ENCODE measurements at places on chromosomes 1 and 21. TPM values are rescaled to one million over a fixed set of nuclear protein-coding genes. Genes with fewer than 3 reads are reported as not detected.

DNA sequence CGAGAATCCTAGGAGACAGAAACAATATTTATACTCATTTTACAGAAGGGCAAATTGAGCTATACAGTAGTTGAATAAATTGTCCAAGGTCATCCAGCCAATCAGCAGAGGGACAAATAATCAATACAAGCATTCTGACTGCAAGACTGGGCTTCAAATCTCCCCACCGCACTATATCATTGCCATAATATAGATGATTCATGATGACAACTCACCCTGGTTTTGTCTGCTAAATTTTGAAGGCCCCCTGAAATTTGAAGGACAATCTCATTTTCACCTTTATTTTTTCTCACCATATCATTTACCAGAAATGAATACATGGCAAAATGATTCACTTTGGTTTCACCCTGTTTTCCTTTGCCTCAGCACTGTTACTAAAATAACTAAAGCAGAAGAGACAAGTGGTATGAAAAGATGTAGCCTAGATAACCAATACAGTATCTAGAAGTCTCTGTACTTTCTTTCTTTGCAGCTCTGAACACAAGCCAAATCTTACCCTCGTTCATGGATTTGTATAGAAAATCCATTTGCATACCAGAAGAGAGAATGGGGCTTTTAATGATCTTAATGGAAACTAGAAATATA is 292.5 kb downstream of the TTLL7 start:
- no peaks in the 10 kb centered on the region for H3K27me3 ChIP-seq

DNA sequence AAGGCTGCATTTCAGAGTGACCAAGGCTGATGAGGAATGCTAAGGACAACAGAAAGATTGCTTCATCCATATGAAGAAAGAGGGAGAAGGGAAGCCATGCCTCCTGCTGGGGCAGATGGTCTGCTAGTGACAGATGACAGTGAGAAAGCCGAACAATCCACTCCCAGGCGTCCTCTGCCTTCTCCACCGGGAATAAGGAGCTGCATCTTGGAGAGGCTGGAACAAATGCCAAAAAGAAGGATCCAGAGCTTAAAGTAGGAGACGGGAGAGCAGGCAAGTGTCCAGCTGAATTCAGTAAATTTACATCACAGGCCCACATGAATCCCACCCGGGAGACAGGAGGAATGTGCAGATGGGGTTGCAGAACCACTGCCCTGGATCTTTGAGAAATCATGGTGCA is 33.4 kb downstream of the DDX20 start:
- H3K27ac ChIP-seq: peak overlapping the region; percentile 36
- no peak for DNase-seq
- H3K4me3 ChIP-seq: no peak overlapping the region
- no peaks in the 10 kb centered on the region for H3K36me3 ChIP-seq
- H3K4me1 ChIP-seq: no peaks in the 10 kb centered on the region

- H3K4me1 ChIP-seq: peaks cover 11% of the 10 kb centered on the region
- DNase-seq: no peak
- H3K36me3 ChIP-seq: peaks cover 17% of the 10 kb centered on the region
- H3K27ac ChIP-seq: no peak overlapping the region
- no peaks in the 10 kb centered on the region for H3K27me3 ChIP-seq
Measured at GRCh38 chr21:41429305-41429704, 3.3 kb downstream of the MX1 start.

GRCh38 chr1:119729044-119729443 is 17.3 kb downstream of the PHGDH start:
- no peak for DNase-seq
- no peak overlapping the region for H3K27ac ChIP-seq
- H3K4me3 ChIP-seq: no peak overlapping the region

- H3K36me3 ChIP-seq: no peaks in the 10 kb centered on the region
- no peaks in the 10 kb centered on the region for H3K27me3 ChIP-seq
- H3K4me3 ChIP-seq: no peak overlapping the region
- H3K4me1 ChIP-seq: no peaks in the 10 kb centered on the region
- no peak for DNase-seq
- H3K27ac ChIP-seq: no peak overlapping the region
Measured at GRCh38 chr1:106523497-106523896, 533.0 kb upstream of the PRMT6 start.

DNA sequence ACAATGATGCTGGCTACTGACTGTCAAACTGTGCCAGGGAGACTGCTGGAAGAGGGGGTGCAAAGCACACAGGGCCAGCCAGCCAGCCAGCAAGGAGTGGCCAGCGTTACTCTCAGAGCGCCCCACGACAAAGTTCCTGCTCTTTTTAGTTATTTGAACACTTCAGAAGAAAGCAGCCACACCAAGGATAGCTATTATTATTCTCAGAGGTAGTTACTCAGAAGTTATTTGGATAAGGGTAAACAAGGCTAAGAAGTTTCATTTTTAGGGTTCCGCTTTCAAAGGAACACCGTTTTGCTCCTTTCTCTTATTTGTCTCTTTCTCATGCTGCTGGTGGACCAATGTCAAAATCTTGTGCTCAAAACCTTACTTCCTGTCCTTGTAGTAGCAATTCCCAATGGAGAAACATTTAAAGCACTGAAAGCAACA is 59.9 kb downstream of the VANGL2 start:
- H3K27ac ChIP-seq: no peak overlapping the region
- H3K36me3 ChIP-seq: no peaks in the 10 kb centered on the region
- H3K27me3 ChIP-seq: no peaks in the 10 kb centered on the region

DNA sequence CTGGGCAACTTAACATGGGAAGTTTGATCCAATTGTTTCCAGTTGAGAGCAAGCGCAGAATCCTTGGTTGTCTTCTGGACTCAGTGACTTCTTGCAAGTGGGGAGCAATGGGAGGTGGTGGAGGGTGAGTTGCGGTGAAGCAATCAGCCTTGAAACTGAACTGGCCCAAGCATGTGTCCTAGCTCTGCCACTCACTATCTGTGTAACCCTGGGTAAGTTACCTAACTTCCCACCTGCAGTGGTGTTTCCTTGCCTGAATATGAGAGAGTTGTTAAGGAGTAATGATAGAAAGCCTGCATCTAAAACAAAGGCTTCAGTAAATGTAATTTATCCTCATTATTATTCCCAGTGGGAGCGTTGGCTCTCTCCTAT is 132.5 kb upstream of the NFIA start:
- no peaks in the 10 kb centered on the region for H3K27me3 ChIP-seq
- H3K4me1 ChIP-seq: no peaks in the 10 kb centered on the region
- no peaks in the 10 kb centered on the region for H3K36me3 ChIP-seq
- no peak for DNase-seq
- no peak overlapping the region for H3K4me3 ChIP-seq

DNA sequence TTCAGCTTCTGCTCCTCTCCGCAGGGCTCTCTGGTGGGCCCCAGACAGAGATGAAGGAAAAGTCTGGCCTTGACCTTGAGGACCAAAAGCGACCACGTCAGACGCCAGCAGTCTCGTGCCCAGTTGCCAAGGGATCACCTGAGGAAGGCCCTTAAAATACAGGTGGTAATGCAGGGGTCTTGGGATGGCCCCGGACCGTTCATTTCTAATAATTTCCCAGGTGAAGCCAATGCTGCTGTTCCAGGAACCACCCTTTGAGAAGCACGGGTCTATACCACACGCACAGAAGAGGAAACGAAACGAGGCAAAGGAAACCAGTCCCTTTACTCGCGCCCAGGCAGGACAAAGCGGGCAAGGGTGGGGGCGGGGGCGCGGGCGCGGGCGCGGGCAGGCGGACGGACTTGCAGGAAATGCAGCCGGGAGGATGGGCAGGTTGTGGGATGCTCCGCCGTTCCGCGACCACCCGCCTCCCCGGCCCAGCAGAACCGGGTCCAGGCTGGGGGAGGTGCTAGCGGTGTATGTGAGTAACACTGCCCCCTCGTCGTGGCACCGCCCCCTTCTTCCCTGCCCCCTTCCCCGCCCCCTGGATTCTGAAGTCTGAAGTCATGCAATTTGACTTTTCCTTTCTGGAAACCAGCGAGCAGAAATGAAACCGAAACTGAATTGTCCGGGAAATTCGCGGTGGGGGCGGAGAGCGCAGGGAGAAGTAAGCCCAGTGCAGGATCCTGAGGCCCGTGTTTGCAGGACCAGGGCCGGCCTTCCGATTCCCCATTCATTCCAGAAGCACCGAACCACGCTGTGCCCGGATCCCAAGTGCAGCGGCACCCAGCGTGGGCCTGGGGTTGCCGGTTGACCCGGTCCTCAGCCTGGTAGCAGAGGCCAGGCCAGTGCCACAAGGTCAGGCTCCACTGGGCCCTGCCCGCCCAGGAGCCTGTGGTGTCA is 5.8 kb upstream of the MX1 start:
- H3K36me3 ChIP-seq: no peaks in the 10 kb centered on the region
- H3K4me3 ChIP-seq: peak overlapping the region; percentile 69
- no peaks in the 10 kb centered on the region for H3K4me1 ChIP-seq
- no peaks in the 10 kb centered on the region for H3K27me3 ChIP-seq
- peak; percentile 92 for DNase-seq
- peak overlapping the region; percentile 90 for H3K27ac ChIP-seq

GRCh38 chr1:108814343-108815125 is 42.4 kb downstream of the AKNAD1 start:
- peak overlapping the region; percentile 82 for H3K27ac ChIP-seq
- peaks cover 35% of the 10 kb centered on the region for H3K4me1 ChIP-seq
- H3K27me3 ChIP-seq: no peaks in the 10 kb centered on the region
- DNase-seq: no peak

DNA sequence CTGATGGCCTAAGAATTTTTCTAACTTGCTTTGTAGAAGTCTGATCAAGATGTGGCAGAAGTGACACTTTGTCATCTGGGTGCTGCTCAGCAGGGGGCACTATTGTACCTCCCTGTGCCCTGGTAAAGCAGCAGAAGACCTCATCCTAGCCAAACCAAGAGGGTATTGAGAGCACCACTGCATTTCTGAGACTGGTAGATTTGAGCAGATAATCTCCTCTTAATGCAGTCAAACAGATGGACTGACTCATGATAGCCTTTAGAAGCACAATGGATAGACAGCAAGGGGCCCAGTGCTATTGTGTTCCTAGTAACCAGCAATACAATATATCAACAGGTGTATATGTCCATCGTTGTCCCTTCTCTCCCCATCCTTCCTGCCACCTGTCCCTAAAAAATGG is 5.7 kb downstream of the TPM3 start:
- H3K27me3 ChIP-seq: no peaks in the 10 kb centered on the region
- DNase-seq: no peak
- no peak overlapping the region for H3K27ac ChIP-seq
- no peak overlapping the region for H3K4me3 ChIP-seq
- peaks cover 17% of the 10 kb centered on the region for H3K4me1 ChIP-seq

DNA sequence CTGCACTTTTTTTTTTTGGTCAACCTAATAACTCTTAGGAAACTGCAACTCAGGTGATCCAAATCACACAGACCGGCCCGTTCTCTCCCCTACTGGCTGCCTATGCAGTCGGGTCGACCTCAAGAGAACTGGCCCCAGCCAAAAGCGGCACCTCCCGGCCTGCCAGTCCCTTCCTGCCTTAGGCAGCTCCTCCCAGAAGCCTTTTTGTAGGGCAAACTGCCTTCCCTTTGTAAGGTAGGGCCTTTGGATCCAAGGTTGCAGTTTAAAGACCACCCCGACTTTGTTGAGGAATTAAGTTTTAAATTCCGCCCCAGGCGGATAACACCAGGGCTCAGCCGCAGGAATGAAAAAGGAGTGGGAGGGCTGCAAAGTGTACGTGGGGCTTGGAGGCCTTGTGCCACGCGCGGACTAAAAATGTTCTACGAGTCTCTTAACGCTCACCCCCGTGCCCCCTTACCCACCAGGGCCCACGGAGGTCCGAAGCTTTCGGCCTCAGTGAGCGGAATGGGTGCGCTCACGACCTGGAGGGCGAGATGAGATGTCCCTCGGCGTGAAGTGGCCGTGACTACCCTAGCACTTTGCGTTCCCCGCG is 642 bp upstream of the ST3GAL3 start:
- H3K36me3 ChIP-seq: peaks cover 25% of the 10 kb centered on the region
- H3K4me1 ChIP-seq: peaks cover 35% of the 10 kb centered on the region
- H3K27ac ChIP-seq: peak overlapping the region; percentile 87
- H3K4me3 ChIP-seq: peak overlapping the region; percentile 89
- no peaks in the 10 kb centered on the region for H3K27me3 ChIP-seq
- DNase-seq: no peak

GRCh38 chr1:221719987-221720386 is 21.9 kb downstream of the DUSP10 start:
- peak overlapping the region; percentile 89 for H3K27ac ChIP-seq
- no peaks in the 10 kb centered on the region for H3K36me3 ChIP-seq
- no peak for DNase-seq
- H3K4me1 ChIP-seq: no peaks in the 10 kb centered on the region

GRCh38 chr1:236514703-236515442 is 8.9 kb upstream of the LGALS8 start:
- H3K4me3 ChIP-seq: no peak overlapping the region
- DNase-seq: no peak
- no peaks in the 10 kb centered on the region for H3K4me1 ChIP-seq
- H3K27me3 ChIP-seq: no peaks in the 10 kb centered on the region
- H3K36me3 ChIP-seq: no peaks in the 10 kb centered on the region
- no peak overlapping the region for H3K27ac ChIP-seq

- DNase-seq: no peak
- H3K27ac ChIP-seq: no peak overlapping the region
- H3K27me3 ChIP-seq: peaks cover 32% of the 10 kb centered on the region
- H3K36me3 ChIP-seq: no peaks in the 10 kb centered on the region
- peaks cover 25% of the 10 kb centered on the region for H3K4me1 ChIP-seq
Measured at GRCh38 chr1:156627313-156627880, 8.2 kb downstream of the HAPLN2 start.

- no peak overlapping the region for H3K4me3 ChIP-seq
- H3K36me3 ChIP-seq: no peaks in the 10 kb centered on the region
- H3K4me1 ChIP-seq: no peaks in the 10 kb centered on the region
- DNase-seq: no peak
- H3K27me3 ChIP-seq: no peaks in the 10 kb centered on the region
- H3K27ac ChIP-seq: no peak overlapping the region
Measured at GRCh38 chr1:223209293-223209898, 66.3 kb upstream of the TLR5 start.

GRCh38 chr21:27001526-27001925 is 34.6 kb upstream of the ADAMTS5 start:
- no peaks in the 10 kb centered on the region for H3K36me3 ChIP-seq
- DNase-seq: no peak
- H3K4me3 ChIP-seq: no peak overlapping the region
- H3K27me3 ChIP-seq: no peaks in the 10 kb centered on the region

DNA sequence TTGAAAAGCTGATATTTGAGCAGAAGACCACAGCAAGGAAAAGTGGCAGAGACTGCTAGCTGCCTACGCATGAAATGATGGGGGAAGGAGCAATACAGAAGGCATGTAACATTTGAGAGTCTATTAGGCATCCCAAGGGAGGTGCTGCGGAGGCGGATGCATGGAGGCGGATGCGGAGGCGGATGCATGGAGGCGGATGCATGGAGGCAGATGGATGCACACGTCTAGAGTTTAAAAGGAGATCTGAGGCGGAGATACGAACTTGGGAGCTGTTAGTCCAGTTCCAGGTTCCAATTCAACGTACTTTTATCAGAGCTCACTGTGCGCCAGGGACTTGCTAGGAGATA is 744 bp upstream of the DDX20 start:
- DNase-seq: no peak
- H3K36me3 ChIP-seq: no peaks in the 10 kb centered on the region
- H3K4me1 ChIP-seq: peaks cover 42% of the 10 kb centered on the region
- H3K27me3 ChIP-seq: no peaks in the 10 kb centered on the region
- peak overlapping the region; percentile 93 for H3K27ac ChIP-seq
- peak overlapping the region; percentile 88 for H3K4me3 ChIP-seq

- H3K36me3 ChIP-seq: no peaks in the 10 kb centered on the region
- H3K4me1 ChIP-seq: peaks cover 26% of the 10 kb centered on the region
- no peaks in the 10 kb centered on the region for H3K27me3 ChIP-seq
Measured at GRCh38 chr1:183651612-183652011, 1.5 kb downstream of the APOBEC4 start.

- H3K27ac ChIP-seq: no peak overlapping the region
- no peaks in the 10 kb centered on the region for H3K36me3 ChIP-seq
- peak; percentile 58 for DNase-seq
- no peaks in the 10 kb centered on the region for H3K27me3 ChIP-seq
- H3K4me1 ChIP-seq: no peaks in the 10 kb centered on the region
- no peak overlapping the region for H3K4me3 ChIP-seq
Measured at GRCh38 chr21:44530903-44531605, 8.9 kb downstream of the KRTAP10-1 start.

CLEC20A gene
- not detected for total RNA-seq

ARMH1 gene
- total RNA-seq: 0.33 TPM

Data from sigmoid colon (tissue), 7 donors.